ENCODE measurements at places on chromosomes 13 and 19. TPM values are rescaled to one million over a fixed set of nuclear protein-coding genes. Genes with fewer than 3 reads are reported as not detected.

The ATP1A3 gene
- not detected for total RNA-seq

The CARM1 gene
- total RNA-seq: 15.6 TPM

The APBA3 gene
- total RNA-seq: 13.8 TPM

The MEX3D gene
- total RNA-seq: 32.1 TPM

The ADGRE2 gene
- 5.8 TPM for total RNA-seq

The LPAR6 gene
- total RNA-seq: 74.1 TPM

GRCh38 chr19:47309038-47309437, 623 bp upstream of the C5AR1 start:
- H3K4me1 ChIP-seq: peaks cover 9% of the 10 kb centered on the region
- H3K27ac ChIP-seq: no peak overlapping the region
- no peak overlapping the region for H3K4me3 ChIP-seq

- no peak overlapping the region for H3K27ac ChIP-seq
- H3K27me3 ChIP-seq: no peaks in the 10 kb centered on the region
- no peaks in the 10 kb centered on the region for H3K36me3 ChIP-seq
- H3K4me3 ChIP-seq: no peak overlapping the region
- no peak for DNase-seq
These were observed 32.6 kb upstream of the ZSCAN5A start for GRCh38 chr19:56347163-56347778.

DNA sequence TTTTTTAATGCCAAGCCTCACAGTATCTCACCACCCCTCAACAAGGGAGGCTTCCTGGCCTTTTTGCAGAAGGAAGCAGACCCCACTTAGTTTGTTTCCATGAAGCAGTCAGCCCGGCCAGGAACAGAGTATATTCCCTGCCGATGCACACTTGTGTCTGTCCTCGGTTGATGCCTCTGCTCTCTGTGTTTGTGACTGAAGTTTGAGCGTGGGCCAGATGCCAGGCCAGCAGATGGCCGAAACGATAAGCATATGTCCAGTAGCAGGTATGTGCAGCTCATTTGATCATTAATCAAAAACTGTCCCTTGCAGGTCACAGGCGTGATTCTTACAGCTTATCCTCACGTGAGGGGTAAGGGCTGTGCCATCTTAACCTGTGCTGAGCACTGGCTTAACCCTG, 144.0 kb downstream of the IRS2 start:
- no peak overlapping the region for H3K4me3 ChIP-seq
- no peaks in the 10 kb centered on the region for H3K4me1 ChIP-seq
- peak; percentile 19 for DNase-seq
- no peaks in the 10 kb centered on the region for H3K27me3 ChIP-seq
- H3K27ac ChIP-seq: no peak overlapping the region
- H3K36me3 ChIP-seq: no peaks in the 10 kb centered on the region

GRCh38 chr13:93248627-93249047, 22.0 kb downstream of the GPC6 start:
- no peaks in the 10 kb centered on the region for H3K36me3 ChIP-seq
- H3K4me1 ChIP-seq: no peaks in the 10 kb centered on the region
- H3K27me3 ChIP-seq: no peaks in the 10 kb centered on the region
- DNase-seq: peak; percentile 31
- H3K4me3 ChIP-seq: no peak overlapping the region

- DNase-seq: no peak
- H3K4me1 ChIP-seq: no peaks in the 10 kb centered on the region
- H3K27me3 ChIP-seq: no peaks in the 10 kb centered on the region
- H3K27ac ChIP-seq: no peak overlapping the region
- H3K4me3 ChIP-seq: no peak overlapping the region
These were observed 71.3 kb downstream of the DPF1 start for GRCh38 chr19:38152461-38153379.

DNA sequence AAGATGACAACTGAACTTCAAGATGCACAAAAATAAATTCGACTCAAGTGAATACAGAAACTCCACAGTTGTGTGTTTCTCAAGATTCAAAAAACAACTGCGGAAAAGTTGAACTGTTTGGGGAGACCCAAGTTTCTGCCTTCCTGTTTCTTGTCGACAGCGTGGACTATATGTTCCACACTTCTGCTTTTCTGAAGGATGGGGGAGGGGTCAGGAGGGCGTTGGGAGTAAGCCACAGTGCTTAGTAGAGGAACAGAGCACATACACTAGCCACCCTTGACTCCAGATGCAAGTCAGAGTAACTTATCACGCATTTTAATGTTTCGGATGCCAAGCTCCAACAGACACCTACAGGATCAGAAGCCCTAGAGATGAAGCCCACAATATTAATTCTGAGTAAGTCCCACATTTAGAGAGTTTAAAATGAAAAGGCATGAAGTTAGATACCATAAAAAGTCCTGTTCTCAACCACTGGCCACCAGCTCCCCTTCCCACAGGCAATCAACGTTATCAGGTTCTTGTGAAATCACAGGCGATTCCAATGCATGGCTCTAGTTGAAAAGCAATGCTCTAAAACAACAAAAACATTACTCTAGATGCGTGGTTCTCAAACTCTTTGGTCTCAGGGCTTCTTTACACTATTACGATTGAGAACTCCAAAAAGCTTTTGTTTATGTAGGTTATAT, 4.2 kb downstream of the TUBGCP3 start:
- H3K4me3 ChIP-seq: no peak overlapping the region
- H3K4me1 ChIP-seq: peaks cover 10% of the 10 kb centered on the region
- peak overlapping the region; percentile 46 for H3K27ac ChIP-seq
- no peaks in the 10 kb centered on the region for H3K27me3 ChIP-seq
- no peaks in the 10 kb centered on the region for H3K36me3 ChIP-seq

DNA sequence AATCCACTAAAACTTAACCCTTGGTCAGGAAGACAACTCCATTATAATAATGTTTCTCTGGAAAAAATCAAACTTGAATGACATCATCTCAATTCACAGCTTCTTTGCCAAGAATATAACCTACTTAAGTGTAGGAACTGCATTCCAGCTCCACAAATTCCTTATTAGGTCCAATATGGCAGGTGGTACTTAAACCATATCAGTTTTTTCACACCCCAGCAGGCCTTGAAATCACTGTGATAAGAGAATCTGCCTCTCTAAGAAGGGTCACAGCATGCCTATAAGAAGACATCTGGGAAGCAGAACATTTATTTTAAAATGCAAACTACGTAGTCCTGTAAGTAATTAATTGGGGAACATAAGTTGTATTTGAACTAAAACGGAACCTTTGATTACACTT, 687.8 kb downstream of the DIAPH3 start:
- H3K36me3 ChIP-seq: no peaks in the 10 kb centered on the region
- no peak overlapping the region for H3K27ac ChIP-seq

DNA sequence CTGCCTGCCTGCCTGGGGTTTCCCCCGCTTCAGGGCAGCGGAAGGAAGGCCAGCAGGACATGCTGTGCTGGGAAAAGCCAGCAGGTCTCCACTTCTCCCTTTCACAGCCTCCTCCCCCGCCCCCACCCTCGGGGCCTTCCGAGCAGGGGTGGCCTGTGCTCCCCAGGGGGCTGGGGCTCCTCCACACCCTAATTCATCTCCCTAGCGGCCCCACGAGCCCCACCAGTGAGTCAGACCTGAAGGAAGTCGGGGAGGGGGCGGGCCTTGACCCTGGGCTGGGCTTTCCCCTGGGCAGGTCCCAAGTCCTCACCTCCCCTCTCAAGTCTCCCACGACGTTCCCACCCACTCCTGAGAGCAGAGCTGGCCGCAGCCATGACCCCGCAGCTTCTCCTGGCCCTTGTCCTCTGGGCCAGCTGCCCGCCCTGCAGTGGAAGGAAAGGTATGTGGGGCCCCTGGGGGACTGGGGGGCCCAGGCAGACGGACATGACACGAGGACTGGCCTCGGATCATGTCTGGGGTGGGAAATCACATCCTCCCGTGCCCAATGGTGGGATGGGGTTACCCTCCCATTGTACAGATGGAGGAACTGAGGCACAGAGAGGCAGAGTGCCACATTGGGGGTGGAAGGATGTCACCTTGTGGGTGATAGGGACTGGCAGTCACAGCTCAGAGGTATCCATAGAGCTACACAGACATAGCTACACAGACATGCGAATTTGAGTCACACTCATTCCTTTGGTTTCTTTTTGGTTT, at the start of gene EBI3:
Gene EBI3 (plus strand): TSS at position 345 of the 753 bp plus-strand sequence. CDS start 28 bp downstream, at position 373.
- H3K27me3 ChIP-seq: peaks cover 74% of the 10 kb centered on the region
- no peaks in the 10 kb centered on the region for H3K36me3 ChIP-seq
- DNase-seq: no peak
- H3K4me1 ChIP-seq: no peaks in the 10 kb centered on the region
- no peak within 1 kb of the TSS for H3K4me3 ChIP-seq

DNA sequence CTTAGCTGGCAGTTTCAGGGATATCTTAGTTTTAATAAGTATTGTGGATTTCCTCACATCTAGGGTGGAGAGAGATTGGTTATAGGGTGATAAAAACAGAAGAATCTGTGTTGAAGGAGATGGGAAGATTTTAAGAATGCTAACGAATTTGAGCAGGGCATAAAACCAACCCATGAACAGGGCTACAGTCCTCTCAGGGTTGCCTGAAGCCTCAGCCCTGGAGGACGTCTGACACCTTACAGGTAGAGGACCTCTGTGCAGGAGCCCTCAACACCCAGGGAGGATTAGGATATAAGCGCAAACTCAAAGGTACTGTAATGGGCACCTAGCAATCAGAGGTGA, 461 bp upstream of the WASF3 start:
- H3K4me1 ChIP-seq: peaks cover 15% of the 10 kb centered on the region
- no peaks in the 10 kb centered on the region for H3K36me3 ChIP-seq
- peak overlapping the region; percentile 81 for H3K4me3 ChIP-seq
- H3K27ac ChIP-seq: peak overlapping the region; percentile 53
- no peak for DNase-seq

- peaks cover 36% of the 10 kb centered on the region for H3K27me3 ChIP-seq
- no peaks in the 10 kb centered on the region for H3K36me3 ChIP-seq
- no peaks in the 10 kb centered on the region for H3K4me1 ChIP-seq
These were observed 5.9 kb downstream of the ADGRE2 start for GRCh38 chr19:14772467-14772866.

DNA sequence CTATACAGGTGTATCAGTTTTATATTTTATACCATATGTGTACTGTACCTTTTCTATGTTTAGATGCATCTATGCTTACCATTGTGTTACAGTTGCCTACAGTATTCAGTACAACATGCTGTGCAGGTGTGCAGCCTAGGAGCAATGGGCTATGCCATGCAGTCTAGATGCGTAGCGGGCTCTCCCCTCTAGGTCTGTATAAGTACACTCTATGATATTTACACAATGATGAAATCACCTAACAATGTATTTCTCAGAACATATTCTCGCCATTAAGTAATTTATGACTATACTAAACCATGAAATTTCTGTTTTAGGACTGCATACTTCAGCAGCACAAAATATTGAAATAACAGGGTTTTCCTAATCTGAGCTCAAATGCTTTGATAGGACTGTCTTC, 179.6 kb downstream of the RFC3 start:
- DNase-seq: no peak
- no peaks in the 10 kb centered on the region for H3K27me3 ChIP-seq
- no peaks in the 10 kb centered on the region for H3K36me3 ChIP-seq
- H3K4me3 ChIP-seq: no peak overlapping the region

- H3K27me3 ChIP-seq: no peaks in the 10 kb centered on the region
- DNase-seq: no peak
- H3K4me1 ChIP-seq: no peaks in the 10 kb centered on the region
- H3K36me3 ChIP-seq: no peaks in the 10 kb centered on the region
These were observed 4.6 kb downstream of the CEACAM3 start for GRCh38 chr19:41801031-41801430.

All from stomach (tissue), 19 donors.